ENCODE measurements at places on chromosomes 11 and 22.

GRCh38 chr11:10409207-10409661 lies 45.8 kb upstream of the AMPD3 start:
- DNase-seq = no peak

DNA sequence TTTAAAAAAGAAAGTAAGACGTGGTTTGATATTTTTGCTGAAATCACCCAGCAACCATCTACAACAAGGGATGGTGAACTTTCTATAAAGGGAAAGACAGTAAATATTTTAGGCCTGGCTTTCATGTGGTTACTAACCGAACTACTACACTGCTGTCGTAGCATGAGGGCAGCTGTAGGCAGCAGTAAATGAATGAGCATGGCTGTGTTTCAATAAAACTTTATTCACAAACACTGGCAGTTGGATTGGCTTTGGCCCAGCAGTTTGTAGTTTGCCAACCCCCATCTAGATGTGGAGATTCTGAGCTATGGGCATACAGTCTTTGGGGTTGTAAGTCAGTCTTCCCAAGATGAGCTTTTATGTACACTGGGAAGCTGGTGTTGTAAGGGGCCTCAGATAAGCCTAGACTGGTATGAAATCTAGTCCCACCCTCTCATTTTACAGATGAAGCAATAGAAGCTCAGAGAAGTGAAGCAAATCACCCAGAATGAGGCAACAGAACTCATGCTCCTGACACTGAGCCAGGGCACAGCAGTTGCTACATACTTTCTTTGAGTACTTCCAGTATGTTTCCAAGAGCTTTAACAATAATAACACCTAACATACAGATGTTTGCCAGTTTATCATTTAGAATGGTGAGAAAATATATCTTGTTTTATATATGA lies 204.4 kb downstream of the ADAMTS15 start:
- DNase-seq = no peak

DNA sequence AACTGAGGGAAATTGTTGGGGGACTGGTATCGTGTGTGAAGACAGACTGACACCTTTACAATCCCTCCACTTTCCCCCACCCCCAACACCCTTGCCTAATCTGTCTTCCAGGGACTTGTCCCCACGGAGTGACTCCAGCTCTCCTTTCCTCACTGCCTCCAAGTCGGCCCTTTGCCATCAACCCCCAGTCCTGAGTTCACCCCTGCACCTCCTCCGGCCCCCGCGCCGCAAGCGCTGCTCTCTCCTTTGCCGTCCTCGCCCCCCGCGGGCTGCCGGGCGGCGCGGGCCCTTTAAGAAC lies 183 bp upstream of the ABCG4 start:
- DNase-seq = no peak

- DNase-seq = no peak
Measured at GRCh38 chr11:120810251-120810650, 213.7 kb upstream of the TBCEL start.

- no peak for DNase-seq
Measured at GRCh38 chr11:128404437-128404836, 182.9 kb downstream of the ETS1 start.

DNA sequence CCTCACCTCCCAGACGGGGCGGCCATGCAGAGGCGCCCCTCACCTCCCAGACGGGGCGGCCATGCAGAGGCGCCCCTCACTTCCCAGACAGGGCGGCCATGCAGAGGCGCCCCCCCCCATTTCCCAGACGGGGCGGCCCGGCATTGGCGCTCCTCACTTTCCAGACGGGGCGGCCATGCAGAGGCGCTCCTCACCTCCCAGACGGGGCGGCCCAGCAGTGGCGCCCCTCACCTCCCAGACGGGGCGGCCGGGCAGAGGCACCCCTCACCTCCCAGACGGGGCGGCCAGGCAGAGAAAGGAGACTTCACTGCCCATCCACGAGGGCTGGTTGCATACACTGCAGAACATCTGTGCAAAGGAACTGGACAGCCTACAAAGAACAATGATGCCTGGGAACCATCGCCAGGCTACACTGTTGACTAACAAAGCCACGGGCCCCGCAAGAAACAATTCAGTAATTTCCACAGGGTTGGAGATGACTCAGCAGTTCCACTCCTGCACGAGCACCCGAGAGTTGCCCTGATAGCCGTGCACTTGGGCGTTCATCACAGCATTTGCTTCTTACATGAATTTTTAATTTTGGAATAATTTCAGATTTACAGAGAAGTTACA lies 58.7 kb downstream of the CTTN start:
- DNase-seq = no peak

DNA sequence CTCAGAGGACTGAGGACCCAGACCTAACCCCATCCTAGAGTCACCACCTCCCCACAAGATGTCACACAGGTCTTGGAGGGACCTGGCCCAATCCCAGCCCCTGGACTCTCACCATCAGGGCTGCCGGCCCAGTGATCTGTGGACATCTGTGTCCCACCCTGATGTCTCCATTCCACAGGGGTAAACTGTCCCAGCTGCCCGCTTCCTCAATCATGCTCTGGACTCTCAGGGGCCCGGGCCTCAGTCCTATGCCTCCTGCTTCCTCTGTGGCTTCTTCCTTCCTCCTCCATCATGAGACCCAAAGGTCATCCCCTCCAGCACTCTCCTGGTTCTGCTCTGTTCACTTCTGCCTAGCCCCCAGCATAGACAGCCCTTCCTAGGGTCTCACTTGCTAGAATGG lies 32.2 kb downstream of the ARAP1 start:
- no peak for DNase-seq

DNA sequence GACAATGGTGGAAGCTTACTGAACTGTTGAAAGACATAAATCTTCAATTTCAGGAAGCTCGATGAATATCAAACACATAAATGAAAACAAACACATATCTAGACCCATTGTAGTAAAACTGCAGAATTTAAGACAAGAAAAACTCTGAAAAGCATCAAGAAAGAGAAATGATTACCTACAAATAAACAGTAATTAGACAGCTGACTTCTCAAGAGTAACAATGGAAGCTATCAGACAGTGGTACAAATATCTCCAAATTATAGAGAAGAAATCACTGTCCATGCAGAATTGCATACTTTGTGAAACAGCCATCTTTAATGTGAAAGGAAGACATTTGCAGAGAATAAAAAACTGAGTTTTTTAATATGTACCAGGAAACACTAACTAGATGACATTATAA lies 45.7 kb downstream of the ANO3 start:
- DNase-seq = no peak

GRCh38 chr11:57901278-57901677 lies 122.4 kb upstream of the OR9Q1 start:
- DNase-seq = no peak

DNA sequence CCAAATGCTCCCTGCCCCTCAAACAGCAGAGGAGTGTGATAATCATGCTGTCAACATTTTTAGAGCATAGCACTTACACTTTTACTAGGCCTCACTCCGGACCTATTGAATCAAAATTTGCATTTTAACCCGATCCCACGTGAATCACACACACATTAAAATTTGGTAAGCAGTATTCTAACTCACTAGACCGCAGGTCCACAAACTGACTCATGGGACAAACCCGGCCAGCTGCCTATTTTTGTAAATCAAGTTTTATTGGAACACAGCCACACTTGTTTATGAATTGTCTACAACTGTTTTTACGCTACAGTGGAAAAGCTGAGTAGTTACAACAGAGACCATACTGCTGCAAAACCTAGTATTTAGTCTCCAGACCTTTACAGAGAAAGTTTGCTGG lies 43.3 kb downstream of the SNX19 start:
- no peak for DNase-seq

GRCh38 chr22:46974631-46975585 lies 212.5 kb downstream of the TBC1D22A start:
- no peak for DNase-seq

DNA sequence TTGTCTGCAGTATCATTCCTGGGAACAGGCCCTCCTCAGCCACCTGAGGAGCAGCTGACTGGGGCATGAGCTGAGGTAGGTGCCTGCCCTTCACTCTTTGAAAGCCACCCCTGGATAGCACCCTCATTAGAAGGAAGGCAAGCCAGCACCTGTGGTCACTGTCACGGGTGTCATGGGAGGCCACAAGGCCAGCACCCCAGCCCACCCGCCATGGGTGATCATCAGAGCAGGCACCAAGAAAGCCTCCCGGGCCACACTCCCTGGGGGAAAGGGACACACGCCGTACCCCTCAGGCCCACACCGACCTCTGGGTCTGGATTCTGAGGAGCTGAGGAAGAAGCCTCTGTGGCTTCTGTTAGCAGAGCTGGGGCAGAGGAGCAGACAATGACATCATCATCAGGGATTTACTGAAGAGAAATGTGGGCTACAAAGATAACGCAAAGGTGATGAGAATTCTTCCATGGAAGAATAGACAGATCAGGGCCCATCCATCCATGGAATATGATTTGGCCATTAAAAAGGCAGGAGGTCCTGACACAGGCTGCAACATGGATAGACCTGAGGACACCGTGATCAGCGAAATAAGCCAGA lies 16.7 kb upstream of the NAP1L4 start:
- no peak for DNase-seq

- peak; percentile 33 for DNase-seq
Measured at GRCh38 chr11:44680982-44681597, 45.7 kb upstream of the TSPAN18 start.

DNA sequence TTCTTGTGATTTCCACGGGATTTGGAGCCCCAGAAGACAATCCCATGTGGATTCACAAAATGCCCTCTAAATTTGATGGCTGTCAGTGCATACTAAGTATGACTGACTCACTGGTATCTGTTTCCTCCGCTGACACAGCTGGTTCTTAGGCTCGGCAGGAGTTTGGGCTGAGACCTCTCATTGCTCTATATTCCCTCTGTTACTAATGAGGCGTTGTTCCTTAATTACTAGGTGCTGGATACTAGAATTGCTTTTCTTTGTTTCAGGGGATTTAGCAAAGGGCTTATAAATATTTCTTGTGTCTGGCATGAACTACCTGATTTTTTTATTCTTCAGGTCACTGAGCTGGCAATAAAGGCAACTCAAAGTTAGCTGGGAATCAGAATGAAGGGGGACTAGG lies 53.2 kb upstream of the EHF start:
- no peak for DNase-seq

- no peak for DNase-seq
Measured at GRCh38 chr11:13674799-13675509, 6.5 kb downstream of the FAR1 start.

DNA sequence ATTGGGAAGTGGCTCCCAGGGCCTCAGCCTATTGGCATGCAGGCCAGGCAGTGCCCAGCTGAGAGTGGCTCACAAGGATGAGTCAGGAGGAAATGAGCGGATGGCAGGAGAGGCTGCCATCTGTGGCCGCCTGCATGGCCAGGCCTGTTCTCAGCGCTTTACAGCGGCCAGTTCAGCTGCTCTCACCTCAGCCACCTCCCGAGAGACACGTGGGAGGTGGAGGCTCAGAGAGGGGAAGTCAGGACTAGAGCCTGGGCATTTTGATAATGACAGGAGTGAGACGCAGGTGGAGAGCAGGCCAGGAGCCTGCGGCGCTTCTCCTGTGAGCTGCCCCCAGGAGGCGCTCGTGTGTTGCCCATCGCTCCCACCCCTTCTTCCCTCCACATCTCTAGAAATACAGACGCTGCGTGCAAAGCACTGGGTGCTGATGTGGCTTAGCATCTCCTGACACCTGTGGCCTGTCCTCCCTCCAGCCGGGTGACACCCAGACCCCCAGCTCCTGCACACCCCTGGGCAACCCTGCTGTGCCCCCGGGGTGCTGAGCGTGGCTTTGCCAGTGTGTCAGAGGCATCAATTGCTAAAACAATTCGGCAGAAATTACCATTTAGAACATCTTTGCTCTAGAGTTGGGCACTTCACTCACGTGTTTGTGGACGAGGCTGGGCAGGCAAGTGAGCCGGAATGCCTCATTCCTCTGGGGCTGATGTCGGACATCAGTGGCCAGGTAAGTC lies 21.4 kb upstream of the PANX2 start:
- peak; percentile 72 for DNase-seq

GRCh38 chr11:128407962-128408361 lies 179.4 kb downstream of the ETS1 start:
- DNase-seq = no peak

DNA sequence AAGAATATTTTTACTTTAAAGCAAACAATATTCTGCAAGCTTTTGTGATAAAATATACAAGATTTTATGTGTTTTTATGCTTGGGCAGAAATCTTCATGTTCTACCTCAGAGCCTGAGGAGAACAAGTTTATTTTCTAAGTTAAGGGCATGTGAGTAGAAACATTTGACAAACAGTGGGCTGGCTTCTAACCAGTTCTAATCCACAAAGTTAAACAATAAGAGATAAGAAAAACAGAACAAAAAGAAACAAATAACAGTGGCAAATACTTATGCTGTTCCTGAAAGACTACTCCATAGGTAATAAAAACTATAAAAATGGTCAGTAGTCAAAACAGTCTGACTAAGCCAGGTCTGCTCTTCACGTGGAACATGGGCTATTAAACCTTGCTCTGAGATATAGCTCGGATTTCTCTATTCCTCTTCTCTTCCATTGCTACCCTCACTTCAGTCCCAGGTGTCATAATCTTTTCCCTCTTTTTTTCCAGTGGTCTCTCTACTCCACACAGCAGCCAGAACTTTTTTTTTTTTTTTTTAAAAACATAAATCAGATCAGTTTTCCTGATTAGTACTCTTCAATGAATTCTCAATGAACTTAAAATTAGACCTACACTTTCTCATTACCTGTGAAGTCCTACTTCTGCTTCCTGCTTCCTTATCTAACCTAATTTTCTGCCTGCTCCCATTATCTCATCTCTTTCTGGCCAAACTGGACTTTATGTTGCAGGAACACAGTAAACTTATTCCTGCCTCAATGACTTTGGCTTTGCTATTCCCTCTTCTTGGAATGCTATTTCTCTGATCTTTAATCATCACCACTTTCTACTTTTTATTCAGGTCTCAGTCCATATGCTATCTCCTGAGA lies 671.1 kb upstream of the CCDC90B start:
- no peak for DNase-seq

DNA sequence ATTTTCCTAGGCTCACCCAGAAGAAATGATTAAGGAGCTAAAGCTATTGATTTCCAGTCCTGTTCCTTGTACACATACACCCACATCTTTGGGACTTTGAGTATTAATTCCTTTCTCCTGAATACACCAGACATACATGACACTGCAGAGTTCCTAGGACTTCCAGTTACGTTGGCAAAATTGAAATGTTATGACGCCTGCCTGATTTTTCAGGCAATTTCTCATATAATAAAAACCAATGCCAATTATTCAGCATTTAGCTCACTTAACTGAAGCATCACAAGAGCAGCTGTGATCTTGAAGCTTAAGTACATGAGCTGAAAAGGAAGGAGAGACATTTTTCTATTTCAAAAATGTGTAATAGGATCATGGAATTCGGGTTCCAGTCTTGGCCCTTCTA lies 4.5 kb downstream of the CLMP start:
- no peak for DNase-seq

GRCh38 chr22:45225732-45226502 lies 14.8 kb downstream of the KIAA0930 start:
- DNase-seq = no peak

DNA sequence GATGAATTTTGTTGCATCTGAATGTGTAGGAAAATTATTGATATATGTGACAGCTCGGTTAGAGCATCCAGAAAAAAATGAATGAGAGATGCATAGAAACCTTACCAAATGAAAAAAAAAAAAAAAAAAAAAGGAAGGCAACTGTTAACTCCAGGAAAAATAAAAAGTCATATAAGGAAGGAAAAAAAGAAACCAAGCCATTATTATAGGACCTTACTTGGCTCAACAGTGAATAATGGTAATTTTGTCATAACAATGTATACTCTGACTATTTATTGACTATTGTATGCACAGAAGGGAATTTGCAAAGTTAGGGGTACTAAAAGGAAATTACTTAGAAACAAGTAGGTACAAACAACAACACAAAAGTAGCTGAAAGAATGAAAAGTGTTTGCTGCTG lies 2.0 kb downstream of the DHCR7 start:
- DNase-seq = no peak

Data from stimulated activated CD4-positive, alpha-beta T cell treated with anti-CD3 and anti-CD28 coated beads, Interleukin-4, amount 100 ng/mL, for 24 hours (primary cell).